CD4-positive, alpha-beta T cell treated with Interleukin-2 at 100 ng/mL for 4 hours (primary cell): ENCODE measurements at places on chromosomes 7 and 10.
A peak's percentile ranks its signal among the peaks of the same experiment; 100 is the strongest.

DNA sequence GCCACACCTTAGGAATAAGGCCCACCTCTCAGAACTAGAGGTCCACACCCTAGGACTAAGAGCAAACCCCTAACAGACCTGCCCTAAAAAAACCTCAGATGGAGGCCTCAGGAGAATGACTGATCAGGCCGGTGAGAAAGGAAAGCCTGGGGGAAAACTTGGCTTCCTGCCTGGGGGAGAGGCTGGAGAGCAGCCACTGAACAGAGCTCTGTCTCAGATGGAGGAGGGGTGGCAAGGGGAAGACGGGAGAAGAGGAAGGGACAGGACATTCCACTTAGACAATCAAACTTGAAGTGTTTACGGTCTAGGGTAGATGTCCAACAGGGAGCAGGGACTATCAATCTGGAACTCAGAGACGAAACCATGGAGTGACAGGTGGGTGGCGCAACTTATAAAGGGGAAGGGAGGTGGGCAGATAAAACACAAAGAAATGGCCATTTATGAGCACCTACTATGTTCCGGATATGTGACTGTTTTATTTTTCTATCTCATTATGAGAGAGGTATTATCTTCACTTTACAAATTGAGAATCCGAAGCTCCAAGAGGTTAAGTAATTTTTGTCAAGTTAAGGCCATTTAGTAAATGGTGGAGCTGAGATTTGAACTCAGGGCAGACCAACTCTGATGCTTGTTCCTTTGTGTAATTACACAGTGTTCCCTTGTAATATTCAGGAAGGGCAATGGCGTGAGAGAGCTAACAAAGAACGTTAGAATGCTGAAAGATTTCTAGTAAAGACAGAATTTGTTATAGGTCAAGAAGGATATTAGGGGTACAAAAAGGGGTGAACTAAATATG lies 82.6 kb downstream of the DNMBP start:
- DNase-seq, result no peak

GRCh38 chr7:98054585-98054984 lies 52.1 kb upstream of the LMTK2 start:
- DNase-seq, result no peak

DNA sequence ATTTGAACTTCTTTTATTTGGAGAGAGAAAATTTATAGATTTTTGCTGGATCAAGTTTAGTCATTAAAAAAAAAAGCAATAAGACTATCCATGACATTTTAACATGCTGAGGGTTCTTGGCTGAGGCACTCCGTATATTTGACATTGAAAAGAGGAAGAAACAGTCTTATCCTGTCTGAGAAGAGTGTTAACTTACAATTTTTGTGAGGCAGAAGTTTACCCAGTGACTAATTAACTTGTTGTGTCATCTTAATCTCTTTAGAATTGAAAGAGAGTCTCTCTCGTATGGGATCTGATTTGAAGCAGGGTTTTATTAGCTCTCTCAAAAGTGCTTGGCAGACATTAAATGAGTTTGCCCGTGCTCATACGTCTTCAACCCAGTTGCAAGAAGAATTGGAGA lies 39.3 kb downstream of the SEC23IP start:
- no peak for DNase-seq

DNA sequence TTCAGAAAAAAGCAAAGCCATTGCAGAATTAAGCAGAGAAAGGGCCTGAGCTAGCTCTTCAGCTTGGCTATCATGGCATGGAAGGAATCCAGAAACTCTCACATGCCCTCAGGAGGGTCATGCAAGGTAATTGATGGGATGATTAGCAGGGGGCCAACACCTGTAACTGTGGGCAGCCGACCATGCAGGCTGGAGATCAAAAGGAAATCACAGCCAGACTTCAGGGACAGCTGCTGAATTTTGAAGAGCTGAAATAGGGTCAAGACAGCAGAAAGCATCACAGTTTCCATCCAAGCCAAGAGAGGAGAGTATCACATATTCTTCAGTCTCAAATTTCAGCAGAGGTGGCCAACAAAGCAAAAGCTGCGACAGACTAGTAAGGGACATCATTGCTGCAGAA lies 239.6 kb upstream of the STEAP1 start:
- DNase-seq, result no peak

DNA sequence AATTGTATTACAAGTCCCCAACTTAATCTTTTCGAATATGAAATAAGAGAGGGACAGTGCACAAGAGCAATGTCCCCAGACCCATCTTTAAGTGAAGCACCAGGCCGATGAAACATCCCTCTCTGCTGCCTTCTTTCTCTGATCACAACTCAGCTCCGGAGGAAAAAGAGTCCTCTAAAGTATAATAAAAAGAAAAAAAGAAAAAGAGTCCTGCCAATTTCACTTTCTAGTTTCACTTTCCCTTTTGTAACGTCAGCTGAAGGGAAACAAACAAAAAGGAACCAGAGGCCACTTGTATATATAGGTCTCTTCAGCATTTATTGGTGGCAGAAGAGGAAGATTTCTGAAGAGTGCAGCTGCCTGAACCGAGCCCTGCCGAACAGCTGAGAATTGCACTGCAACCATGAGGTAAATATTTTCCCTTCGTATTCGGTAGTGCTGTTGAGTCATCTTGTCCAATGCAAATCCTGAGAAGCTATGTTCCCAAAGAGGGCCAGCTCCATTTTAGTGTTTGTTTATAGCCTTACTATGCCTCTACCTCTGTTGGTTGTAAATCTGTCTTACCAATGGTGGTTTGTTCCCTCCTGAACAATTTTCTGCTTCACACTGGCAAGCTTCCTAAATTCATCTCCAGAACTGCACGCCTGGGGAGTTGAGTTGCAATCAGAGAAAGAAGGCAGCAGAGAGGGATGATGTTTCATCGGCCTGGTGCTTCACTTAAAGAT lies at the start of gene IFIT2:
Gene IFIT2, plus strand, starts transcription at position 326 of the 725 bp plus-strand sequence. Its CDS starts 78 bp downstream, at position 404.
- DNase-seq, result peak; percentile 64

GRCh38 chr10:63384675-63385074 lies 81.1 kb downstream of the JMJD1C start:
- no peak for DNase-seq

- no peak for DNase-seq
These were observed 78.5 kb downstream of the ADCY1 start for GRCh38 chr7:45652630-45653029.

- no peak for DNase-seq
These were observed 756.0 kb downstream of the KCNMA1 start for GRCh38 chr10:76881477-76882220.
